Stimulated activated CD4-positive, alpha-beta T cell treated with anti-CD3 and anti-CD28 coated beads, Interleukin-1b, Interleukin-23, amount 100 ng/mL, for 4 hours (primary cell): ENCODE measurements at places on chromosomes 7 and 10.

DNA sequence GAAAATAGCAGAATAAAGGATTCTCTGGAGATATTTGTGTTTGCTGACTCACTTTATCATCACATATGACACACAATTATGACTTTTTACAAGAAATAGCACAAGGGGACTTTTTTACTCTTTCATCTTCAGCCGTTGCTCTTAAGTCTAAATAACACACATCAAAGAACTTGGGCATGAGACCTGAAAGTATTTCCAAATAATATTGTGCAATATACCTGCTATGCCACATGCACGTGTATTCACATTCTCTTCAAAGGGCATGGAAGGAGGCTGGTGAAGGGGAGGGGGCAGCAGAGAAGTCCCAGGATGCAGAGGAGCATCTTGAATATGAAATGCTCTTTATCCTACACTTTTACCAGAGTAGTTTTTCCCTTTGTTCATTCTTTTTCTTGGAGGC is 4.1 kb upstream of the ADARB2 start:
- DNase-seq: no peak

GRCh38 chr10:81704596-81704995 is 170.4 kb upstream of the NRG3 start:
- DNase-seq: no peak

- no peak for DNase-seq
These were observed 223.7 kb downstream of the SNX10 start for GRCh38 chr7:26515314-26515842.

- DNase-seq: no peak
These were observed 38.5 kb upstream of the MSMB start for GRCh38 chr10:46084321-46085165.
